CD4-positive, alpha-beta T cell treated with Interleukin-2 at 100 ng/mL for 4 hours (primary cell): ENCODE measurements at places on chromosomes 7 and 10.
A peak's percentile ranks its signal among the peaks of the same experiment; 100 is the strongest.

- peak; percentile 6 for DNase-seq
These were observed 561 bp downstream of the SHTN1 start for GRCh38 chr10:117004227-117005025.

- DNase-seq: no peak
These were observed 82.2 kb upstream of the NAMPT start for GRCh38 chr7:106367018-106367420.

DNA sequence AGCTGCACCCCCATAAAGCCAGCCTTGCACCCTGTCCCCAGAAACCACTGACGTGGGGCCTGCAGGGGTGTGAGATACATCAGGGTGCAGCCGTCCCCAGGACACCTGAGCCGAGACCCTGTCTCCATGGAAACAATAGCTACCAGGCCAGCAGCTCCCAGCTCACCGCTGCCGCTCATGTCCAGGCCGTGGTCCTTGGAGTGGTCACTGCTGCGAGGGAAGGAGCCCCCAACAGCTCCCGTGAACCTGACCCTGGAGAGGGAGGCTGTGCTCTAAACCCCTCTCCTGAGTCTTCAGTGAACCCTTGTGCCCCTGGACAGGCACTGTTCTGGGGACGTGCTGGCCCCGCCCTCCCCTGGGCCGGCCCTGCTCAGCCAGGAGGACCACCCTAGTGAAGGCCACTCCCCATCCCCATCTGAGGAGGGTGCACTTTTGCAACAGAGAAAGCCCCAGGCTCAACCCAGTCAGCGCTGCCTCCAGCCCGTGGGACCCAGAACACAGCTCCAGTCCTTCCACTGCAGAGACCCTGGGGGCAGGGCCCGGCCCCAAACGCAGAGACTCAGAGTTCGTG, 19.6 kb upstream of the INPP5A start:
- no peak for DNase-seq

DNA sequence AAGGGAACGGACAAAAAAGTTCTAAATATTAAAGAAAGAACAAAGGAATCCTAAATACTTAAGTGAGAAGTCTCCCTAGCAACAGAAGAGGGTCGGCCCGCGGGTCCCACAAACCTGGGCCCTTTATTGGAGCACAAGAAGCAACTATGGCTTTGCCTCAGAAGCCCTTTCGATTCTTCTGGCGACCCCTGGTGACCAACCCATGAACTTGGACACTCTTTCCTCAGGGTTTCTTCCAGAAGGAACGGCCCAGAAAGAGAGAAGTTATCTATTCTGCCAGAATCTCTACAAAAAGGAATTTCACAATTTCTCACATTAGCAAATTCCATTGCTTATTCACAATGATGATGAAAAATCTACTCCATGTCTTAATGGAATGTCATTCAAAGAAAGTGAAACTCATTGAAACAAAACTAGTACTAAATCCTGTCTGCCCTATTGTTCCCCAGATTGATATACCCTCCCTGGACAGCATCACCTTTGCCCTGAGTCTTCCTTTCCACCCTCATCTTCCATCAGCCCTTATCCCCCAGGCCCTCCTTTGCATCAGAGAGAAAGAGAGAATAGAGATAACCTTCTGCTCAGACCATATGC, 43.7 kb downstream of the CPVL start:
- peak; percentile 45 for DNase-seq

DNA sequence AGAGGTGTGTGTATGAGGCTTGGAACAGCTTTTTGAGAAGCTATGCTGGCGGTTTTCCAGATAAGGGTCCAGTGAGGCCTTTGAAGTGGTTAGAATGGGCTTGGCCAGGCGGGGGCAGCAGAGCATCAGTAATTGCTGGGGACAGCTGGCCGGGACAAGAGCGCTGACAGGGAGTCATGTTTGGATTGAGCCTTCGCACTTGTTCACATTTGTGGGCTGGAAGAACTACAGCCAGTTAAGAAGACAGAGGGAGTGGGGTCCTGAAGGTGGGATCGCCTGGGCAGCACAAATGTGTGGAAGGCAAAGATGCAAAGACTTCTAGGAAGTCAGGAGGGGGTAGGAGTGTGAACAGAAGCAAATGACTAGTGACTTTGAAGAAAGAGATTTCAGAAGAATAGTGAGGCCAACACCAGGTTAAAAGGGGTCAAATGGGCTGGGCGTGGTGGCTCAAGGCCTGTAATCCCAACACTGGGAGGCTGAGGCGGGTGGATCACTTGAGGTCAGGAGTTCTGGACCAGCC, 12.7 kb upstream of the SDHAF3 start:
- DNase-seq: peak; percentile 64

GRCh38 chr7:118059209-118059608, 124.8 kb upstream of the LSM8 start:
- DNase-seq: no peak

GRCh38 chr10:107433605-107434004, 269.1 kb upstream of the SORCS1 start:
- no peak for DNase-seq

DNA sequence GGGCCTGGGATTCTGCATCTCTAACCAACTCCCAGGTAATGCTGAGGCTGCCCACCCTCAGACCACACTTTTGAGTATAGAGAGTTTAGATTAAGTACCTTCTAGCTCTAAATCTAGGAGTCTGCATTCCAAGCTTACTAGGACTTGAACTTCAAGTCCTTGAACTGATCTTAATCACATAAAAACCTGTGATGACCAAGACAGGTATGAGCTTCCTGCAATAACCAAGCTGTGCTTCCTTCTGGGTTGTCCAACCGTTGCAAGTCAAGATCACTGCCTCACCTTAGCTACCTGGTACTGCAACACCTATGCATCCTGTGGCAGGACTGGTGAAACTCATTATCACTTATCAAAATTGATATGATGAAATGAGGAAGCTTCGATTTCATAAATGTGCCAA, 32.9 kb upstream of the RAPGEF5 start:
- DNase-seq: no peak

- DNase-seq: no peak
These were observed 26.1 kb downstream of the PHTF2 start for GRCh38 chr7:77824636-77825035.

DNA sequence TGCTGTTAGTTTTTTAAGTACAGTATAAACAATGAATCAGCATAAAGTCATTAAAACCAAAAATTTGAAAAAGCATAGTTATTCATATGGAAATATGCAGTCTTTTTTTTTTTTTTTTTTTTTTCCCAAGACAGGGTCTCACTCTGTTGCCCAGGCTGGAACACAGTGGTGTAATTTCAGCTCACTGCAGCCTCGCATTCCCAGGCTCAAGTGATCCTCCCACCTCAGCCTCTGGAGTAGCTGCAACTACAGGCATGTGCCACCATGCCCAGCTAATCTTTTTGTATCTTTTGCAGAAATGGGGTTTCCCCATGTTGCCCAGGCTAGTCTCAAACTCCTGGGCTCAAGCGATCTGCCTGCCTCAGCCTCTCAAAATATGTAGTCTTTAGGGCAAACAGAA, 182.0 kb downstream of the SEMA3E start:
- no peak for DNase-seq

DNA sequence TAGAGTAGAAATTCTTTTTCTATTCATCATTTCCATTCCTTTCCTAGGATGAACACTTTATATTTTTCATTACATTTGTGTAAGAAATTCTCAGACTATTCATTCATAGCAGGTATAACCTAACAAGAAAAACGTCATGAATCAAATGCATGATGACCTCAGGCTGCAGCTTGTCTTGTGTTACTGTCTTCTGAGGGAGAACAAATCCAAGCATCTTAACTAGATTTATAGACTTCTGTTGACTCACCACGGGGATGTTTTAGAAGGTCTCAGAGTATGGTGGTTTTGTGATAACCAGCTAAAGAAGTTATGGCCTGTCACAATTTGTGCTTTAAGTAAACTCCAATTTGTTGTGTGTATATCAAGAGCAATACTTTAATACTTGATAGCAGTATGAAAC, 102.7 kb downstream of the ANKRD7 start:
- no peak for DNase-seq

DNA sequence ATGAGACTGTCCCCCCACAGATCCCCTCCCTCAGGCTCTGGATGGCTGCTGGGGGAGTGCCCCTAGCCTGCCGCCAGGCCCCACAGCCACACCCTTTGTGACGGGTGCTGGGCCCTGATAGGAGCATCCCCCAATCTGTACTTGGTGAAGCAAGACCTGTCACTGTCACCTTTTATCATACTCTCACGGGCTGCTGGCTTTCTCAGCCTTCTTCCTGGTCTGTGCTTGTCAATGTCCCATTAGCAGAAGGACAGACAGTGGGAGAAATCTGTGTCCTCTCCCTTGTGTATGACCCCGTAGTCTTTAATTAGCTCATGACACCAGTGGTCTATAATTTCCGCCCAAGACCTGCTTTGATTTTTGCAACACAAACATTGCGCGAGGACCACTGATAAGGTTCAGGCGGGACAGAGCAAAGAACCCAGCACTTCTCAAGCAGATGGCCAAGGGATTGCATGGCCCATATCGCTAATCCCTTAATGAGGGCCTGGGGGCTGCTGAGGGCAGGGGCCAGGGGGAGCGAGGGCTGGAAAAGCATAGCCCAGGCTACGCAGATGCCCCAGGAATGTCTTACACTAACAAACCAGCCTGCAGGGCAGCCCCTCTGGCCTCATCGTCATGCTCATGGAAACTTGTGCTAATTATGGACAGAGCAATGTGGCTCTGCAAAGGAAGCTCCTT, 127.8 kb downstream of the PTPN20 start:
- no peak for DNase-seq

GRCh38 chr10:102327002-102327401, 68.5 kb upstream of the NFKB2 start:
- DNase-seq: no peak

GRCh38 chr7:107641676-107642075, 19.0 kb upstream of the SLC26A4 start:
- no peak for DNase-seq

DNA sequence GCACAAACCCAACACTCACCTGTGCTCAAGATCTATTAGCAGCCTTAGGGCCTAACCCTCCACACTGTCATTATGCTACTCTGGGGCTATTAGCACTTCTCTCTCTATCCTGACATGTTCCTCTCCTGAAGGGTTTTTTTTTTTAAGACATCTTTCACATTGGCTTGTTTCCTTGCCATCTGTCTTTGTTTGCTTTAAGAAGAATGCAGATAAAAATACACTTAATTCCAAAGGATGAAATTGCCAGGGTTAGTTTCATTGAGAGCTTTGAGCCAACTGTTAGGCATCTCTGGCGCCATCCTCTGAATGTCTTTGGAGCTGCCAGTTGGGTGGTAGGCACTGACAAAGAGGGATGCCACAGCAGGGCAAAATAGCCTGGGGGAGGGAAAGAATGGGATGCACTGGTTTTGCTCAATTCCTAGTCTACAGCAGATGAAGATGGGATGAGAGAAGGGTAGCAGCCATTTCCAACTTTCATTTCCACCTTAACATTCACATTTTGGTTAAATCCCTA, 399.2 kb downstream of the SORCS1 start:
- DNase-seq: no peak
